ENCODE measurements at places on chromosomes 2 and 18. TPM values are rescaled to one million over a fixed set of nuclear protein-coding genes. Genes with fewer than 3 reads are reported as not detected.

The USP37 gene
- 14.8 TPM for total RNA-seq

The ASPRV1 gene
- total RNA-seq = 0.54 TPM

The GCG gene
- total RNA-seq = not detected

The ORMDL1 gene
- 62.0 TPM for total RNA-seq

The SP140 gene
- 0.26 TPM for total RNA-seq

The SLC38A11 gene
- 0.43 TPM for total RNA-seq

The CREG2 gene
- under 0.01 TPM for total RNA-seq

The LDLRAD4 gene
- total RNA-seq = 3.1 TPM

The EFHD1 gene
- 1.3 TPM for total RNA-seq
